ENCODE measurements at places on chromosomes 7 and 10.

- peaks cover 11% of the 10 kb centered on the region for H3K27me3 ChIP-seq
- H3K36me3 ChIP-seq: no peaks in the 10 kb centered on the region
- no peak for DNase-seq
- H3K4me1 ChIP-seq: peaks cover 5% of the 10 kb centered on the region
- no peak overlapping the region for H3K4me3 ChIP-seq
- no peak overlapping the region for H3K27ac ChIP-seq
Observed at GRCh38 chr10:103828107-103828506, 27.3 kb downstream of the SH3PXD2A start.

- no peak for DNase-seq
- H3K4me1 ChIP-seq: no peaks in the 10 kb centered on the region
- no peak overlapping the region for H3K27ac ChIP-seq
- H3K36me3 ChIP-seq: no peaks in the 10 kb centered on the region
Observed at GRCh38 chr10:111200505-111201186, 123.8 kb downstream of the ADRA2A start.

GRCh38 chr7:47576031-47576865 lies 5.7 kb downstream of the TNS3 start:
- no peak overlapping the region for H3K4me3 ChIP-seq
- peaks cover 9% of the 10 kb centered on the region for H3K4me1 ChIP-seq
- H3K36me3 ChIP-seq: no peaks in the 10 kb centered on the region
- H3K27me3 ChIP-seq: peaks cover 18% of the 10 kb centered on the region

- no peaks in the 10 kb centered on the region for H3K4me1 ChIP-seq
- no peaks in the 10 kb centered on the region for H3K27me3 ChIP-seq
- DNase-seq: no peak
- H3K27ac ChIP-seq: no peak overlapping the region
Observed at GRCh38 chr7:17725821-17726220, 214.5 kb downstream of the SNX13 start.

- no peak for DNase-seq
- H3K27ac ChIP-seq: no peak overlapping the region
- H3K4me1 ChIP-seq: no peaks in the 10 kb centered on the region
- no peak overlapping the region for H3K4me3 ChIP-seq
Observed at GRCh38 chr7:16989811-16990413, 108.1 kb upstream of the AGR3 start.

DNA sequence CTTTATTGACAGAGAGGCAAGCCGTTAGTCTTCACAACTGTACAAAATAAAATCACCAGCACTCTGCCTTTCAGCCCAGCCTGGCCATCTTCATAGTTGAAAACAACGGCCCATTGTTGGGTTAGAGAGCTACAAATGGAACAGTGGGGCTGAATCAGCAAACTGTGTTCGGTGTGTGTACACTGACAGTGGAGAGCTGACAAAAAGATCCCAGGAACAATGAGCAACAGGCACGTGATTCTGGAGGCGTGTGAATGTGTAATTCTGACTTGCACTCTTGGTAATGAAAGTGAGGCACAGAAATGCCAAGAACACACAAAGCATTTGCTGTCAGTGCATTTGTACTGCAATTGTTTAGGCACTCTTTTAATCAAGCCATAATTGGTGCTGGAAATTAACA lies 303.7 kb downstream of the WDR11 start:
- no peak overlapping the region for H3K27ac ChIP-seq
- H3K27me3 ChIP-seq: peaks cover 3% of the 10 kb centered on the region
- no peaks in the 10 kb centered on the region for H3K36me3 ChIP-seq
- no peak for DNase-seq
- no peak overlapping the region for H3K4me3 ChIP-seq

GRCh38 chr7:94532676-94533075 lies 23.1 kb downstream of the CASD1 start:
- no peak for DNase-seq
- peaks cover 10% of the 10 kb centered on the region for H3K36me3 ChIP-seq
- no peaks in the 10 kb centered on the region for H3K4me1 ChIP-seq
- no peak overlapping the region for H3K27ac ChIP-seq
- no peaks in the 10 kb centered on the region for H3K27me3 ChIP-seq

GRCh38 chr10:74753442-74754211 lies 72.8 kb upstream of the KAT6B start:
- H3K36me3 ChIP-seq: no peaks in the 10 kb centered on the region
- H3K4me1 ChIP-seq: peaks cover 15% of the 10 kb centered on the region
- no peak for DNase-seq
- H3K27ac ChIP-seq: no peak overlapping the region
- H3K4me3 ChIP-seq: no peak overlapping the region
- peaks cover 3% of the 10 kb centered on the region for H3K27me3 ChIP-seq

- no peak for DNase-seq
- no peaks in the 10 kb centered on the region for H3K27me3 ChIP-seq
- H3K36me3 ChIP-seq: peaks cover 4% of the 10 kb centered on the region
- no peak overlapping the region for H3K4me3 ChIP-seq
Observed at GRCh38 chr7:129917934-129918333, 34.8 kb downstream of the UBE2H start.

DNA sequence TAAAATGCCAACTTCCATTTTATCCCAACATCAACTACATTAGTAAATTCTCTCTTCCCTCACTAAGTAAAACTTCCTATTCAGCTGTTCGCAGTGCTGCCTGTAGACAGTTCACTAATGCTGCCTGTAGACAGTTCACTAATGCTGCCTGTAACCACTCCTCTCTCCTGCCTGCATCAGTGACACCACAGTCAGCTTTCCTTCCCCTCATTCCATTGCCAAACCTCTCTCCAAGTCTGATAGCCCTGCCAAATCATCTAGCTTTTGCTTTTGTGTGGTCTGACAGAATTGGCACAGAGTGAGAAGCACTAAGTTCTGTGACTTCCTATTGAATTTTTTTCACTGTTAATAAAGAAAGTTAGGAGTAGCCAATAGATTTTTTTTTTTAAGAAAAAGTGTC lies 43.0 kb upstream of the MACC1 start:
- no peaks in the 10 kb centered on the region for H3K27me3 ChIP-seq
- H3K4me1 ChIP-seq: no peaks in the 10 kb centered on the region
- no peak for DNase-seq
- H3K4me3 ChIP-seq: no peak overlapping the region
- H3K36me3 ChIP-seq: no peaks in the 10 kb centered on the region

DNA sequence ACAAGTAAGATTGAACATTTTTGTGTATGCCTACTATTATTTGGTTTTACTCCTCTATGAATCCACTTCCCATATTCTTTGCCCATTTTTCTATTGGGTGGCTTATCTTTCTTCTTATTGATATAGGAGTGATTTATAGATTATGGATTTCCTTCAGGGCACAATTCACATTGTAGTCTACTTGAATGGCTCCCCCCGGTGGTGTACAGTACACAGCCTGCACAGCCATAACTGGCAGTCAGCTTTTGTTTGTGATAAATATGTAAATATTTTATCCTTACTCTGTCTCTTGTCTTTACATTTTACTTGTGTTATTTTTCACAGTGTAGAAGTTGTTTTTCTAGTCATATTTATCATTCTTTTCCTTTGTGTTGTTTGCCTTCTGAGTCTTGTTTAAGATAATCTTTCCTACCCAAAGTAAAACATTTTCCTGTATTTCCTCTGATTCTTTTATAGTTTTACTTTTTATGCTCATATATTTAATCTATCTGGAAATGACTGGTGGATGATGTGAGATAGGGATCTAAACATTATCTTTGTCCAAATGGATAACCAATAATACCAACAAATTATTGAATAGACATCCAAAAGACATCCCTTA lies 23.9 kb upstream of the CALD1 start:
- H3K4me1 ChIP-seq: peaks cover 7% of the 10 kb centered on the region
- H3K4me3 ChIP-seq: no peak overlapping the region
- H3K36me3 ChIP-seq: no peaks in the 10 kb centered on the region
- DNase-seq: peak; percentile 3

DNA sequence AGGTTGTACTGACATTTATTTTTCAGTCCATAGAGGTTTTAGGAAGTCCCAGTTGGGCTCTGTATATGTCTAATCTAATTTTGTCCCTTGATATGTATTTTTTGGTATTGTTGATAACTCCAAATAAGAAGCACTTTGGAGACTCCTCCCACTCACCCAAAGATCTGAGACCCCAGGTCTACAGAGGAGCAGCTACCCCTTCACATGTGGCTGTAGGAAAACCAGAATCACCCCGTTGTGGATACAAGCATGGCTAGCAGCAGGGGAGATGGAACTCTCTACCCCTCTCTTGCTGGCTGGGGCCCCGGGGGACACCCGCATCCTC lies 9.4 kb downstream of the HHEX start:
- peaks cover 19% of the 10 kb centered on the region for H3K4me1 ChIP-seq
- H3K36me3 ChIP-seq: no peaks in the 10 kb centered on the region
- H3K4me3 ChIP-seq: peak overlapping the region; percentile 80
- no peak for DNase-seq
- H3K27ac ChIP-seq: no peak overlapping the region

GRCh38 chr10:30505543-30506298 lies 71.7 kb downstream of the MAP3K8 start:
- no peaks in the 10 kb centered on the region for H3K27me3 ChIP-seq
- H3K36me3 ChIP-seq: peaks cover 2% of the 10 kb centered on the region

GRCh38 chr7:55061726-55062499 lies 43.1 kb downstream of the EGFR start:
- no peak overlapping the region for H3K4me3 ChIP-seq
- H3K27ac ChIP-seq: no peak overlapping the region
- H3K27me3 ChIP-seq: peaks cover 7% of the 10 kb centered on the region

- H3K27me3 ChIP-seq: peaks cover 5% of the 10 kb centered on the region
- DNase-seq: no peak
- no peak overlapping the region for H3K27ac ChIP-seq
Observed at GRCh38 chr7:45865594-45866410, 7.1 kb downstream of the CCDC201 start.

DNA sequence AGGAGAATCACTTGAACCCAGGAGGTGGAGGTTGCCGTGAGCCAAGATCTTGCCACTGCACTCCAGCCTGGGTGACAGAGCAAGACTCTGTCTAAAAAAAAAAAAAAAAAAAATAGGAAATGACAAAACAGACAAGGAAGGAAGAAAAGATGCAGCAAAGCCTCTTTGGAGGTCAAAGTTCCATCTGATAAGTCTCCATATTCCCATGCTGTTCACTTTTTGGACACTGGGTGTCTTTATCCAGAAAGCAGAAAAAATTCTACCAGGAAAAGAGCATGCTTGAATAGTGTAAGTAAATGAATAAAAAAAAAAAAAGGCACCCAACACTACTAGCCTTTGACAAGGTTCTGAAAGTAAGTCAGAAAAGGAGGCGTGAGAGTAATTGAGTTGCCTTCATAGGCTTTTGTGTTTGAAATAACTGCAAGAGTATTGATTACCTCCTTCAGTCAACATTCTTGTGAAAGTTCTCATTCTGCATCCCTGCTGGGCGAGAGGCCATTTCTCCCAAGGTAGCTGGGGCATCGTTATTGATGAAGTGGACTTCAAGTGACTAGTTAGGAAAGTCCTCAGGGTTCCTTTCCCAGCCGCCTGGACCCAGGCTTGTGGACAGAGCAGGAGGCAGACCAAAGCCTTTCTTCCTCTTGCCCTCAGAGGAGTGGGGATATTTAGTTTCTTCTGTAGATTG lies 133.3 kb upstream of the KIF5B start:
- peaks cover under 1% of the 10 kb centered on the region for H3K27me3 ChIP-seq
- no peaks in the 10 kb centered on the region for H3K36me3 ChIP-seq
- no peak overlapping the region for H3K4me3 ChIP-seq
- no peak for DNase-seq
- no peak overlapping the region for H3K27ac ChIP-seq
- H3K4me1 ChIP-seq: peaks cover 7% of the 10 kb centered on the region

- H3K4me1 ChIP-seq: no peaks in the 10 kb centered on the region
- H3K27ac ChIP-seq: no peak overlapping the region
- peaks cover 2% of the 10 kb centered on the region for H3K27me3 ChIP-seq
- no peaks in the 10 kb centered on the region for H3K36me3 ChIP-seq
Observed at GRCh38 chr7:117706210-117706609, 167.0 kb downstream of the CTTNBP2 start.

DNA sequence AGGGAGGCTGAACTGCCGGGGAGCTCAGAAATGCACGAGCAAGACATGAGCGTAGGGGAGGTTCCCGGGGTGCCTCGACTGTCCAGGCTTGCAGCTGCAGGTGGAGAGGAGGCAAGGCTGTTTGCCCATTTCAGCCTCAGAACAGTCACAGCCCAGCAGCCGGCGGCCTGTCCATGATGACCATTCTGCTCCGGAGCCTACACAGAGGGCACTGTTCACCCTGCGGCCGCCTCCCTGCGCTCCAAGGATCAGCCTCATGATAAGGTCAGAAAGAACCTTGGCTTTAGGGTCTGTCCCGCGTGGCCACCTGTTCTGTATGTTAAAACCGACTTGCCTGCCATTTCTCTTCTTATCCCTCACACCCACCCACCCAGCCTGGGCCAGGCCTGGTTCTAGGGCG lies 21.9 kb upstream of the CFAP46 start:
- peaks cover 16% of the 10 kb centered on the region for H3K4me1 ChIP-seq
- H3K4me3 ChIP-seq: no peak overlapping the region
- no peaks in the 10 kb centered on the region for H3K36me3 ChIP-seq
- peaks cover 14% of the 10 kb centered on the region for H3K27me3 ChIP-seq
- no peak for DNase-seq

- H3K4me3 ChIP-seq: no peak overlapping the region
- H3K27ac ChIP-seq: no peak overlapping the region
- no peaks in the 10 kb centered on the region for H3K36me3 ChIP-seq
- DNase-seq: no peak
Observed at GRCh38 chr10:47254611-47255010, 45.4 kb upstream of the GDF10 start.

GRCh38 chr7:99232082-99232770 lies 24.3 kb upstream of the KPNA7 start:
- no peak overlapping the region for H3K27ac ChIP-seq
- no peaks in the 10 kb centered on the region for H3K4me1 ChIP-seq
- DNase-seq: no peak
- H3K4me3 ChIP-seq: no peak overlapping the region
- no peaks in the 10 kb centered on the region for H3K36me3 ChIP-seq
- H3K27me3 ChIP-seq: no peaks in the 10 kb centered on the region

All from activated T-helper 1 cell treated with anti-CD3 and anti-CD28 coated beads, Interleukin-12 subunit alpha, Interleukin-12 subunit beta, Interleukin-2, Interleukin-4 antibody, amounts not matched to agents 30 ng/mL and 10 ng/mL and 1 ng/mL, durations not matched to agents 14 hours and 24 hours and 36 hours (primary cell).